ENCODE measurements at places on chromosomes 5 and 9.

DNA sequence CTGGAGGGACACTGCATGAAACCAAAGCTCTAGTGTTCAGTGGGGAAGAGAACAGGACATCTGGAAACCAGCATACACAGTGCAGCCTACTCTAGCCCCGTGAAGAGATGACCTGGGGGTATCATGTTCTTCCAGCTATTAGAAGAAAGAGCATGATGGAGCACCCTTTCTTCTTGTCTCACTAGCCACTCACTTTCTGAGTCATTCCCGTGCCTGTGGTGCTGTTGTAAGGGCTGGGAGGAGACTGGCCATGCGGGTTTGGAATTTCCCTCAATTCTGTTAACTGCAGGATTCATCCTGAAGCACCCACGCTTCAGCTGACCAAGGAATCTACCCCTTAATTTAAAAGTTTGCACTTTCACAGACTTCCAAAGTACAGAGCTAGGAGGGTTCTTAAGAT lies 137.0 kb downstream of the COL23A1 start:
- DNase-seq: no peak

GRCh38 chr5:142784401-142784955 lies 14.3 kb downstream of the ARHGAP26 start:
- DNase-seq: no peak

- no peak for DNase-seq
Observed at GRCh38 chr5:3954633-3955032, 359.0 kb downstream of the IRX1 start.

- DNase-seq: no peak
Observed at GRCh38 chr5:96483878-96484277, 50.8 kb upstream of the PCSK1 start.

DNA sequence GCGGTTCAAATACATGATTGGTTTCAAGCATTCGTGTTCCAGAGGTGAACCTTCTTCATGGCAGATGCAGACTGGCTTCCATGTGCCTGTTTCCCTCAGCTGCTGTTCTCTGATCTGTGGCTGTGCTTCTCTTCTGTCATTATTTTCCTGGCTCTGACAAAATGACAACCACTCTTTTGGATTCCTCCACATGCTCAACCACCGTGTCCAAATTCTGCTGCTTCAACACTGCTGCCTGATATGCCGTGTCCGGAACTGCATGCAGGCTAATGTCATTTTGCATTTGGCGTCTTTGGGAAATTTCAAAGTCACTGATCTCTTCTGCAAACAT lies 368.7 kb upstream of the ZNF608 start:
- DNase-seq: no peak

DNA sequence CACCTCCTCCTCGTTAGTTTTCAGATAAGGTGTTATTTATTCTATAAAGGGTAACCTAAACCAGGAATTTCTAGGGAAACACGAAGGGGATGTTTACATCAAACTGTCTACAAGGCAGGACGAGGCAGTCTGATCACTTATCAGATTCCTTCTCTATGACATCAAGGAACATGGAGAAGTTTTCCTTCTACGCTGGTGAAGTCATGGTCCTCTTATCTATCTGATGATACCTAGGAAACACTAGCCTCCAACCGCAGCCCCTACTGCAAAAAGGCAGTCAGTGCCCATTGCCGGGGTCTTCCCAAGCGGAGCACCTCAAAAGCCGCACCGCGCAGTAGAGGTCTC lies 1.5 kb downstream of the MPDZ start:
- no peak for DNase-seq
